ENCODE measurements at places on chromosomes 3 and 15. TPM values are rescaled to one million over a fixed set of nuclear protein-coding genes. Genes with fewer than 3 reads are reported as not detected.

The ILDR1 gene
- not detected for total RNA-seq

The SENP2 gene
- 13.6 TPM for total RNA-seq

The RYR3 gene
- not detected for total RNA-seq

The CLDN16 gene
- not detected for total RNA-seq

The ZNF662 gene
- 1.0 TPM for total RNA-seq

The C3orf52 gene
- total RNA-seq, result 1.6 TPM

The KLHL6 gene
- total RNA-seq, result not detected

The GPR171 gene
- not detected for total RNA-seq

The INSYN1 gene
- 0.30 TPM for total RNA-seq

The RHCG gene
- total RNA-seq, result not detected

The FOXL2NB gene
- total RNA-seq, result not detected

The DHX30 gene
- 55.0 TPM for total RNA-seq

The ROPN1 gene
- not detected for total RNA-seq

The PP2D1 gene
- total RNA-seq, result not detected

The HIGD2B gene
- not detected for total RNA-seq

The ABHD10 gene
- 23.9 TPM for total RNA-seq

The KNG1 gene
- not detected for total RNA-seq

The SYNPR gene
- not detected for total RNA-seq

The PPP1R14D gene
- total RNA-seq, result not detected

The OR5K2 gene
- not detected for total RNA-seq

The COL7A1 gene
- total RNA-seq, result 29.3 TPM

The PRR20G gene
- not detected for total RNA-seq

The WWTR1 gene
- total RNA-seq, result 19.3 TPM

The SNURF gene
- 0.45 TPM for total RNA-seq

The ST3GAL6 gene
- total RNA-seq, result 0.74 TPM

The RAB7A gene
- total RNA-seq, result 64.1 TPM

The IGSF10 gene
- 0.15 TPM for total RNA-seq

The SMAD6 gene
- 7.1 TPM for total RNA-seq

The CCNL1 gene
- 37.0 TPM for total RNA-seq

The RBPMS2 gene
- 0.59 TPM for total RNA-seq

The SLC9C1 gene
- total RNA-seq, result not detected

The WDR49 gene
- total RNA-seq, result not detected

The MGLL gene
- total RNA-seq, result 49.4 TPM

The WNT5A gene
- total RNA-seq, result 33.5 TPM

The P2RY14 gene
- not detected for total RNA-seq

The GOLGA8T gene
- not detected for total RNA-seq

The TUSC2 gene
- total RNA-seq, result 27.6 TPM

The TMEM158 gene
- 40.4 TPM for total RNA-seq

The RLBP1 gene
- not detected for total RNA-seq

The CFAP100 gene
- not detected for total RNA-seq

The DNAJA4 gene
- total RNA-seq, result 2.0 TPM

The CCDC39 gene
- not detected for total RNA-seq
